ENCODE measurements at places on chromosomes 4 and X.

- no peak for DNase-seq
Measured at GRCh38 chr4:127370604-127371003, 262.2 kb upstream of the INTU start.

GRCh38 chr4:134028421-134028820 lies 173.2 kb downstream of the PABPC4L start:
- DNase-seq = no peak

GRCh38 chrX:140933874-140934655 lies 68.3 kb upstream of the SPANXB1 start:
- no peak for DNase-seq

GRCh38 chr4:51958199-51958968 lies 61.8 kb downstream of the LRRC66 start:
- no peak for DNase-seq

DNA sequence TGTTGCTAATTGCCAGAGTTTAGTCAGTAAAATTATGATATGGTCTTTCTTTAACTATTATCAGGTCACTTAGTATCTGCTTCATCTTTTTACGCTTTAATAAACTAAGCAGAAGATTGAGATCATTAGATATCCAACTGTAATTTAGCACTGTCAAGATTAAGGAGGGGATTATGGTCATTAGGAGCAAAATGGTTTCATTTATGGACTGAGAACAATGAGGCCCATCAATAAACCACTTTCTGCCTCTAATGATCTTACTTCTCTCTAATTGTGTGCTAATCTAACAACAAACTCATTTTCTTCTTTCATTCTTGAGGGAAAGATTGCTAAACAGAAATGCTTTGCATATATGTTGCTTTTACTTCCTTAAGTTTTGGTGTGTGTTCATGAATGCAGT lies 340.4 kb downstream of the RPA4 start:
- no peak for DNase-seq

GRCh38 chr4:7021930-7022664 lies 21.1 kb upstream of the TADA2B start:
- DNase-seq = no peak

- no peak for DNase-seq
Measured at GRCh38 chrX:154594491-154594890, 9.6 kb downstream of the CTAG1A start.

DNA sequence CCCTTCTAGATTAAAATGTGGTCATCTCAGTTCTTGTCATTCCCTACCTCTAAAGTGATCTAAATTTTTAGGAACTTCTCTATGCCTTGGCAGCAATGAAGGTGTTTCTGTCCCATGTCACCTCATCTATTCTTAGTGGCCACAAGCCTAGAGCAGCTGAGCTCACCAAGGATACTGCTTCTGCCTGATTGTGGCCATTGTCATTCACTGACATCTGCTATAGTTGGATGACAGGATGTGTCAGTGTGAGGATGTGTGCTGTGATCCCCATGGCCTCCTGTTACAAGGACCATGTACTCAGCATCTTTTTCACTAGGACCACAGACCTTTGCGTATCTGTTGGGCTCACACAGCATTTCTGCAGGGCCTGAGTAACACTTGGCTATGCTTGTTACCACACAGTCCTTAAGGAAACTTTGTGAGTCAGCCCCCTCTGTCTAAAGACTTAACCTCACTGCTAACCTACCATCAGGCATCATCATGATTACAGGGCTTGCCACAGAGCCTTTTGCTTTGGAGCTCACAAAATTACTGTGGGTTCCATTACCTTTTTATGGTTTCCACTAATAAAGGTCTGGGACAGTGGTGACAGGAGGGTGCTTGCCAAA lies 421.0 kb downstream of the ADAM29 start:
- no peak for DNase-seq

DNA sequence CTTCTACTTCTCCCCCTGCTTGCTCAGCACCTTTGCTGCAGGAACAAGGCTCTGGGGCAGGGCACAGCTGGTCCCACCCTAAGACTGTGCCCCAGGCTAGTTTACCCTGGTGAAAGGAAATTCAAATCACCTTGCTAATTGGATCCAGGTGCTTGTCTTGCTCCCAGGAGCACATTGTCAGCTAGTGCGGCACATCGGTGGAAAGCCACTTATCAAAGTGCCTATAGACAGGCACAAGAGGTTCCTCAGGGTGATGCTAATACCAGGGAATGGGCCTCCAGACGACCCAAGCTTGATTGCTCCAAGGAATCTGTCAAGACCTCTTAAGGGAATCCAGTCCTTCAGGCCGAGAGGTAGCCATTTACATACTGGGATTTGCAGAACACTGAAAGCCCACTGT lies 64.5 kb upstream of the PRPS1 start:
- DNase-seq = no peak

GRCh38 chrX:134737061-134737460 lies 78.8 kb upstream of the PLAC1 start:
- DNase-seq = no peak

DNA sequence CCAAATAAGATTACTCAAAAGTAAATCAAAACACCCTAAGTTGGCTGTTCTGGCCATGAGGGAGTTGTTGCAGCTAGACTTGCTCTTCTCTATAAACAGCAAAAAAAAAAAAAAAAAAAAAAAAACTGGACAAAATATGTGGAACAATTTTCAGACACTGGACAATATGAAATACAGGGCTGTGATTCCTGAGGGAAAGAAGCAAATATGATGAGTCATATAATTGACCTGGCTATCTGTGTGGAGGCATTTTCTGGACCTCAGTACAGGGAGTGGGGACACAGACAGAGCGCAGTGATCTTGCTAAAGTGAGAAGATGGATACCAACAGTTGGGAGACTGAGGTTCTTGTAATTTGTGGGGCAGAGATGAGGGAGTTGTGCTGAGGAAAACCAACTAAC lies 192.0 kb upstream of the HAND2 start:
- DNase-seq = no peak

- no peak for DNase-seq
Measured at GRCh38 chr4:8523175-8523574, 57.0 kb upstream of the GPR78 start.

- no peak for DNase-seq
Measured at GRCh38 chrX:49912086-49912485, 10.3 kb upstream of the CLCN5 start.

- DNase-seq = no peak
Measured at GRCh38 chrX:3191201-3191600, 149.9 kb downstream of the ARSF start.

GRCh38 chr4:73902038-73902637 lies 32.9 kb downstream of the CXCL1 start:
- no peak for DNase-seq

DNA sequence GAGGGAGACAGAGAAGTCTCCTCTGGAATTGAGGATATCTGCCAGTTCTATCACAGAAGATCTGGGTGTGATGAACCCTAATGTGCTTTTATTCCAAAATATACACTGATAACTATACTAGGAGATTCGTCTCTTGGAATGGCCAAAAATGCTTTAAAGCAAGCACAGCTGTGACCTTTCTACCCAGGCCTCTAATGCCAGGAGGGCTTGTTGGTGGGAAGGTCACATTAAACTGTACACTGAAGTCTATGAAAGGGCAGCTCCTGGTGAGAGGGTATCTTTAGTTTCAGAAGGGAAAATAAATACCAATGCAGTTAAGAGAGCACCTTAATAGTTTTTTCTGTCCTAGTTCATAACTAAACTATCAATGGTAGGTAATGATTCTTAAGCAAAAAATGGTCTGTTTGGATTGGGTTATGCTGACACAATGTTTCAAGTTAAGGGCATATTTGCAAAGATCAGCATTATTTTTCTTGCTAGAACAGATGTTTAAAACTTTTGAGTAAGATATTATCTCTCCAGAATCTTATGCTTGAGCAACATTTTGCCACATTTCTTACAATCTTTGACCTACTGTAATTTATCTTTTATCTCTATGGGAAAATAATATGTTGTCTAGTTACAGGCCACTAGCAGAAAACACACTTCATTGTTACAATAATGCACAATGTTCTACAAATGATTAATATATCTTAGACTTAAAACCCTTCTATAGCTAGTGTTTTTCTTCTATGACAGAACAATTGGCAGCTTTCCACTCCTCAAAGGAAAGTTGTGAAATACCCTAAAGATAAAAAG lies 59.6 kb downstream of the SEC24D start:
- DNase-seq = no peak

GRCh38 chrX:17161991-17162390 lies 213.0 kb upstream of the NHS start:
- no peak for DNase-seq

GRCh38 chr4:174523025-174523693 lies 871 bp upstream of the HPGD start:
- no peak for DNase-seq

GRCh38 chrX:2503591-2504500 lies 3.1 kb upstream of the DHRSX start:
- DNase-seq = no peak

- no peak for DNase-seq
Measured at GRCh38 chrX:82711457-82711856, 796.6 kb upstream of the POU3F4 start.

DNA sequence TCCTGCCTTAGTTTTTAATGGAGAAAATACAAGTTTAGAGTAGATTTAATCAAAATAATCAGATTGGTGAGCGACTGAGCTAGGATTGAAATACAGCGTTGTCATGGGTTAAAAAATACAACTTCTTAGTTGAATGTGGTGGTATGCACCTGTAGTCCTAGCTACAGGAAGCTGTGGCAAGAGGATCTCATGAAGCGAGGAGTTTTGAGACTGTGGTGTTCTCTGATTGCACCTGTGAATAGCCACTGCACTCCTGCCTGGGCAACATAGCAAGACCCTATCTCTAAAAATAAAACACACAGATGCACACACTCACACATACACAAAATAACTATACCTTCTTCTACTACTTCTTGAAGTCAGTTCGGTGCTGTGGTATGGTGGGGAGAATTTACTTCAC lies 19.8 kb upstream of the GBA3 start:
- DNase-seq = no peak

DNA sequence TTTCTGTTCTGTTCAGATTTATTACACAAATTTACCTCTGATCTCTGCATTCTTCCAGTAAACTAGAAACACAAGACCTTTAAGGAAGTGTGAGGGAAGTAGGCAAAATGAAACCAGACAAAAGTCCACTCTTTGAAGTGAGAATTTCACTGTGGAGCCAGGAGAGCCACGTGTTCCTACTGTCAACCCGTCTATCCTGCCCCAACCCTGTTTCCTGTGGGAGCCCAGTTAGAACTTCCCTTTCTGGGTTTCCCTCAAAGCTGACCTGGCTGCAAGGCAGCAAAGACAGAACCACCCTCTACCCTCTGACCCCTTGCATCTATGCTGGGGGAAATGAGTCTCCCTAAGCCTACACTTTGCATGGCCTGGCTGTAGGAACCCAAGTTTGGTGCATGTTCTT lies 40.0 kb downstream of the TMEM144 start:
- no peak for DNase-seq

GRCh38 chr4:145909773-145910172 lies 28.9 kb downstream of the ZNF827 start:
- no peak for DNase-seq

DNA sequence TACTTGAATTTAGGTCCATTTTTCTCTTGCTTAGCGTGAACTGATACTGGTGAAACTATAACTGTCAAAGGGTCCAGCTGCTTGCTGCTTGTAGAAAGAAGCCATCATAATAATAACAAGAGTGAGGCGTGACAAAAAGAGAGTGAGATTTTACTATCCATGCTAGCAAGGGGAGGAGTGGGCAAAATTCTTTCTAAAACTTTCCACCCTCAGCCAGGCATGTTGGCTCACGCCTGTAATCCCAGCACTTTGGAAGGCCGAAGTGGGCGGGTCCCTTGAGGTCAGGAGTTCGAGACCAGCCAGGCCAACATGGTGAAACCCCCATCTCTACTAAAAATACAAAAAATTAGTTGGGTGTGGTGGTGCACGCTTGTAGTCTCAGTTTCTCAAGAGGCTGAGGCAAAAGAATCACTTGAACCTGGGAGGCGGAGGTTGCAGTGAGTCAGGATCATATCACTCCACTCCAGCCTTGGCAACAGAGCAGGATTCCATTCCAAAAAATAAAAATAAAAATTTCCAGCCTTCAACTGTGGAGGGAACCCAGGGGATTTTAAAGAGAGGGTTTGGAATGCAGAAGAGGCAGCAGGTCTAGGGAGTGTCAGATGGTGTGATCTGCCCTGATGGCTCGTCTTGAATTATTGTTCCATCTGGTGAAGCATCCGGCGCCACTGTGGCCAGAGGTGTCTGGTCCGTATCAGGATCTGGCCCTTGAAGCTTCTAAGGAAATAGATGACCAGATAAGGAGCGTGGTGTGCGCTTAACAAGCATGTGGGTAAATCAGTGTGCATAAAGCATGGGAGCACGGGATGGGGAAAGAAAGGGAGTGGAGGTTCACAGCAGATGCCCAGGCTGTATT lies 51.8 kb downstream of the LRP2BP start:
- DNase-seq = no peak

DNA sequence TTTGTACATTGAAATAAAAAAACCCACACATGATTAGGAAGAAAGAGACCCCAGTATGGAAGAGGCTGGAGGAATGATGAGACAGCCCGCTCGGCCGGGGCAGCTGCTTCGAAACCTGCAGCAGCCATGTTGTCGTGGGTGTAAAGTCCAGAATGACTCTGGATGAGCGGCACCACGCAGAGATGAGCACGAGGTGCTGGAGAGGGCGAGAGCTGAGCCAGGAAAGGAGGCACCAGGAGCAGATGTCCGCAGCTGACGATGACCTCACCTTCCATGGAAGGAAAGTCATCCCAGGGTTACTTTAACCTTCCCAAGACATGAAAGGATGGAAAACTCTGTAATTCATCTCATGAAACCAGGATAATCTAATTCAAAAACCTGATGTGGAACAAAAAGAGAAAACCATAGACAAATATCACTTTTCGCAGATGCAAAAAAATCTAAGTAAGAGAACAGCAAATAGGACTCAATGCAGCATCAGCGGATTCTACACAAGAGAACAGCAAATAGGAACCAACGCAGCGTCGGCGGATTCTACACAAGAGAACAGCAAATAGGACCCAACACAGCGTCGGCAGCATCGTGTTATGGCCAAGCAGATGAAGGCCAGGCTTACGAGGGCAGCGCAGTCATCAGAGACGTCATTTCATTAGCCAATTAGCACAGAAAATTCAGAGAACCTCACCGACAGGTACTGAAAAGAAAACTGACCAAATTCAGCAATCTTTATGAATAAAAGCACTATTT lies 25.9 kb upstream of the SPON2 start:
- no peak for DNase-seq

DNA sequence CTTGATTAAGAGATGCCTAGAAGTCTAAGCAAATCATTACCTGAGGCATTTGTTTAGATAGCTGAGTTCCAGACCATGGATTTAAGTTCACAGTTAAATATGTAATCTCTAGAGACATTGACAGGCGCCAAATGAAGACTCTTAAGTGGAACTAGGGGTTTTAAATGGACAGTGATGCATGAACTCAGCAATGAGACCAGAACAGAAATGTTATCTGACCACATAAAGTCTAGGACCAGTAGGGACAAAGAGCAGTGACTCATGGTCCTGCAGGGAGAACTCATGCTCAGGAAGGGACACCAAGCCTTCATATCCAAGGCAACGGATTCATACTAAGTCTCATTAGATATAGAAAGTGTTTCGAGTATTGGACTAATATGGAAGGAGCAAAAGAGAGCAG lies 152.3 kb downstream of the PPARGC1A start:
- DNase-seq = no peak
